ENCODE measurements at places on chromosomes 6 and 20. TPM values are rescaled to one million over a fixed set of nuclear protein-coding genes. Genes with fewer than 3 reads are reported as not detected.

SLC35D3 gene
- not detected for total RNA-seq

GRCh38 chr6:167336844-167337630, 12.2 kb downstream of the TTLL2 start:
- no peak overlapping the region for H3K27ac ChIP-seq
- no peaks in the 10 kb centered on the region for H3K36me3 ChIP-seq
- H3K27me3 ChIP-seq: peaks cover 6% of the 10 kb centered on the region
- H3K4me3 ChIP-seq: no peak overlapping the region
- no peak for DNase-seq
- H3K4me1 ChIP-seq: no peaks in the 10 kb centered on the region

GRCh38 chr6:82066991-82067411, 180.5 kb downstream of the IBTK start:
- DNase-seq: no peak
- no peak overlapping the region for H3K4me3 ChIP-seq
- H3K27ac ChIP-seq: no peak overlapping the region
- no peaks in the 10 kb centered on the region for H3K27me3 ChIP-seq
- H3K36me3 ChIP-seq: no peaks in the 10 kb centered on the region

DNA sequence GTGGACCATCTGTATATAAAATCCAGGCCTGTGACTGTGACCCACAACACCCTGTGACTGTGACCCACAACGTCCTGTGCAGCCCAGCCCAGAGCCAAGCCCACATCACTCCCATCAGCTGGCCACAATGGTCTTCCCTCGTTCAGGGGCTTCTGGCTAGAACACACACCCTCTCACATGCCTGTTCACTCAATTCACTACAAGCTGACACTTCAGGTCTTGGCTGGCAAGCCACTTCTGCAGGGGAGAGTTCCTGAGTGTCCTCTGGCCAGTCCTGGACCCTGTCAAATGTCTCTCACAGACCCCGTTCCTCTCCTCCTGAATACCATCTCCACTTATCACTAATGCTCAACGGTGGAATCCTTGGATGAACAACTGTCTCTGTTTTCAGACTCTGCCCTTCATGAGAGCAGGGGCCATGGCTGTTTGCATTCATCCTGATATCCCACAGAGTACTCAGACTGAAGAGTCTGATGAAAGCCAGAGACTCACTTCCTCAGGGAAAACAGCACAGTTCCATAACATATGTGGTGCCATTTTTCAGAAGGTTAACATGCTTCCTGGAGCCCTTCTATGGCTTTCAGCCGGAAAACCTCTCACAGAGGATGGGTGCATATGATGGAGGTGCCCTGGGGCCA, 56.0 kb downstream of the MYH7B start:
- peaks cover 10% of the 10 kb centered on the region for H3K4me1 ChIP-seq
- H3K27me3 ChIP-seq: no peaks in the 10 kb centered on the region
- H3K36me3 ChIP-seq: peaks cover 36% of the 10 kb centered on the region
- no peak overlapping the region for H3K27ac ChIP-seq
- DNase-seq: peak; percentile 26
- no peak overlapping the region for H3K4me3 ChIP-seq

DNA sequence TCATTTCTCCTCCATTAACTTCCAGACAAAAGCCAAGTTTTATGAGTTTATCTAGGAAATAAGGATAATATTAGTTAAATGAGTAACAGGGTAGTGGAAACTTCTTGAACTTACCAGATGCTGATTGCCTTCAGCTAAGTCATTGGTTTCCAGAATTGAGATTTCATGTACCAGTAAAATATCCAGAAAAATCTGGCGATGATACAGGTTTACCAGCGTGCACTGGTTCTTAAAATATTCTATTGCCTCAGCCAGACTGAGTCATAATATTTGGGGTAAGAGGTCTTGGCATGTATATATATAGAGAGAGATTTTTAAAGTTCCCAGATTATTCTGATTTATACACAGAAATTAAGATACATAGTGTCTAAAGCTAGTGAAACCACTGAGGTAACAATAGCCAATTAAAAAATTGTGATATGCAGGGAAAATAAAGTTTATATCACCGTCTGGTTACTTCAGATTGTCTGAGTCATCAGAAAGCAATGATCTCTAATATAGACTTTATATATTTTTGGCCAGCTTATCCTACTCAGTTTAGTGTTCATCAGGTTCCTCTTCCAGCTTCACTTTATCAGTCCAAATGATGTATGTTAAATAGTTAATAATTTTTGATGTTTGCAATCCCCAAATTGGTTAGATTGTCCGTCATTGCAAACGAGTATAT, 39.5 kb upstream of the SDHAF4 start:
- H3K27ac ChIP-seq: no peak overlapping the region
- H3K4me1 ChIP-seq: peaks cover 4% of the 10 kb centered on the region
- no peaks in the 10 kb centered on the region for H3K36me3 ChIP-seq

IYD gene
- total RNA-seq: not detected

DNA sequence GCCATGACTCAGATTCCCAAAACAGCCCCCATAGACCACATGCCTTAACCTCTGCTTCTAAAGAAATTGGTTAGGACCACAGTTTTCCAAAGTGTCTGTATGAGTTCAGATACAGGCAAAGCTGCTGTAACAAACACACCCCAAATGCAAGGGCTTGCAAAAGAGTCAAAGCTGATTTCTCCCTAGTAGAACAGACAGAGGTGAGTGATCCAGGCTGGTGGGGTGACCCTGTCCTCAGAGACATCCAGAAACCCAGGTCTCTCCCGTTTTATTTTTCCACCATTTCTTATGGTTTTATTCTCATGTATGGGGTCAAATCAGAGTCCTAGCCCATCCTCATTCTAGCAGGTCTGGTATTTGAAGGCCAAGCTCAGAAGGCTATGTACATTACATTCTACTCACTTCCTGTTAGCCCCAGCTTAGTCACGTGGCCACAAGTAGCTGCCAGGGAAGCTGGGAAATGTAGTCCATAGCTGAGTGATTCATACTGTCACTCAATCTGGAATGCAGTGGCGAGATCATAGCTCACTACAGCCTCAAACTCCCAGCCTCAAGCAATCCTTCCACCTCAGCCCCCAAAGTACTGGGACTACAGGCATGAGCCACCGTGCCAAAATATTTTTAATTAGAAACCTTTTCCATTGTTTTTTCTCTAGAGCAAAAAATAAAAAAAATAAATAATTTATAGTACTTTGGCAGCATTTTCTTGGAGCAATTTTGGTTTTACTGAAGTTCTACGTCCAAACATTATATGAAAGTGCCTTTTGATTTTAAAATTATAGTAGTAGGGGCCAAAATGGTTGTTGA, 175.2 kb downstream of the ZMYND8 start:
- H3K27ac ChIP-seq: no peak overlapping the region
- H3K4me1 ChIP-seq: peaks cover 1% of the 10 kb centered on the region
- peaks cover 5% of the 10 kb centered on the region for H3K27me3 ChIP-seq

DNA sequence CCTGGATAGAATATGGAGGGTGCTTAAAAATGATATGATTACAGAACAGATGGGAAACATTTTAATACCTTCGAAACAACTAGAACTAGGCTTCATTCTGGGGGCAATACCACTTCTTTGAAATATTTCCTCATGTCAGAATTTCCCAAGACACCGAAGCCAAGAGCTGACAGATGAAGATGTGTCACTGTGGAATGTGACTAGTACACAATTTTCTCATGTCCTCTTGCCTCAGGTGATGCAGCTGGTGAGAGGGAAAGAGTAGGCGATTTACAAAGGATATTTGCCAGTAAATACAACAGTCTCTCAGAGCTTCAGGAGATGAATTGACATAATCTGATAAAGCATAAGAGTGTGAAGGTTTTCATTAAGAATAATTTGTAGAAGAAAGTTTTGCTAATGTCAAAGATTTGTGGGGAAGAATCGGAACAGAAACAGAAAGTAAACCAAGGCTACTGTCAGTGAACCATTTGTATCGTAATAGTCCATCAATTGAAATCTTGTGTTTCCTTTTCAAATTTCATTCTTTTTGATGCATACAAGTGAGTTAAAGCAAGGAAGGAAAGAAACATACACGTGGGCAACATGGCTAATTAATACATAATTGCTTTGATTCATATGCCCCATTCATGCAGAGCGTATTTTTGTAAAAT, 164.7 kb upstream of the CCN2 start:
- no peaks in the 10 kb centered on the region for H3K27me3 ChIP-seq
- H3K27ac ChIP-seq: no peak overlapping the region
- no peak for DNase-seq
- no peak overlapping the region for H3K4me3 ChIP-seq

CYP24A1 gene
- not detected for total RNA-seq

GRCh38 chr20:8633366-8633765, 435.5 kb upstream of the PLCB4 start:
- no peak overlapping the region for H3K27ac ChIP-seq
- DNase-seq: no peak
- no peak overlapping the region for H3K4me3 ChIP-seq
- no peaks in the 10 kb centered on the region for H3K36me3 ChIP-seq
- H3K27me3 ChIP-seq: no peaks in the 10 kb centered on the region
- H3K4me1 ChIP-seq: no peaks in the 10 kb centered on the region

- no peaks in the 10 kb centered on the region for H3K27me3 ChIP-seq
- H3K4me3 ChIP-seq: no peak overlapping the region
- DNase-seq: no peak
- peaks cover 8% of the 10 kb centered on the region for H3K4me1 ChIP-seq
- H3K36me3 ChIP-seq: peaks cover 56% of the 10 kb centered on the region
Observed at GRCh38 chr20:32314768-32315167, 37.3 kb downstream of the KIF3B start.

- H3K27ac ChIP-seq: no peak overlapping the region
- no peak overlapping the region for H3K4me3 ChIP-seq
- H3K27me3 ChIP-seq: peaks cover 7% of the 10 kb centered on the region
- H3K36me3 ChIP-seq: no peaks in the 10 kb centered on the region
Observed at GRCh38 chr6:47246551-47246950, 63.2 kb downstream of the TNFRSF21 start.

- no peaks in the 10 kb centered on the region for H3K27me3 ChIP-seq
- no peak overlapping the region for H3K27ac ChIP-seq
- H3K4me1 ChIP-seq: peaks cover 5% of the 10 kb centered on the region
- H3K4me3 ChIP-seq: no peak overlapping the region
- no peak for DNase-seq
- H3K36me3 ChIP-seq: no peaks in the 10 kb centered on the region
Observed at GRCh38 chr20:50498071-50498776, 12.0 kb upstream of the PTPN1 start.

LRRC73 gene
- not detected for total RNA-seq

- H3K27me3 ChIP-seq: peaks cover 3% of the 10 kb centered on the region
- no peak overlapping the region for H3K4me3 ChIP-seq
- H3K27ac ChIP-seq: no peak overlapping the region
- H3K36me3 ChIP-seq: no peaks in the 10 kb centered on the region
- no peaks in the 10 kb centered on the region for H3K4me1 ChIP-seq
Observed at GRCh38 chr6:113595911-113596376, 261.2 kb upstream of the MARCKS start.

TGM3 gene
- total RNA-seq: not detected

GRCh38 chr6:78942446-78942845, 75.1 kb downstream of the IRAK1BP1 start:
- DNase-seq: no peak
- H3K4me3 ChIP-seq: no peak overlapping the region
- no peak overlapping the region for H3K27ac ChIP-seq
- no peaks in the 10 kb centered on the region for H3K4me1 ChIP-seq

DOP1A gene
- 22.0 TPM for total RNA-seq

DNA sequence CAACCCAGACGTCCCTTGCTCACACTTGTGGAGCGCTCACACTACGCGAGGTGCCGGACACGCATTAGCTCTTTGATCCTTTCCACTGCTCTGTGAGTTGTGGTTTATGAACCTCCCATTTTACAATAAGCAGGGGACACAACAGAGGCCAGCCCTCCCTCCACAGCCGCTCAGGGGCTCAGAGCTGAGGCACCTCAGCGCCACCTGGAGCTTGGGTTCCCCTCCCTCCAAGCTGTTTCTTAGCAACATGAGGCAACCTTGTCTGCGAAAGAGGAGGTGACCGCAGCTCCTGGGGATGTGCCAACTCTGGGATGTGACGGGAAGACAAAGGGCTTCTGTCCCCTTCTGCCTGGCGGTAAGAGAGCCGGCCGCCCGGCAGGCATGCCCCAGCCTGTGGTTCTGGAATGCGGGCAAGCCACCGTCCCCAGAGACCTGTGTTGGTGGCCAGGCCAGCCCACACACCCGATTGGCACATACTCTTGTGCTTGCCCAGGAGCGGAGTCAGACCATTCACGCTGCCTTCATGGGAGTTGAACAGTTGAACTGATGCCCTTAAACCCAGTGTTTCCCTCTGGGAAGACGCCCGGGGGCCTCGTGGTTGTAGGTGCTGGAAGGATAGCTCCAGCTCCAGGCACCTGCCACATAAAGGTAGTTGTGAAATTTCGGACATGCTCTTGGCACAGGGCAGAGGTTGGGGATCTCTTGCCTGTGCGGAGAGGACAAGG, 44.5 kb downstream of the RBM38 start:
- peaks cover 50% of the 10 kb centered on the region for H3K4me1 ChIP-seq
- H3K27ac ChIP-seq: no peak overlapping the region
- no peak overlapping the region for H3K4me3 ChIP-seq
- peak; percentile 50 for DNase-seq
- peaks cover 5% of the 10 kb centered on the region for H3K36me3 ChIP-seq
- H3K27me3 ChIP-seq: peaks cover 11% of the 10 kb centered on the region

GRCh38 chr6:84554706-84555105, 209.7 kb downstream of the TBX18 start:
- no peaks in the 10 kb centered on the region for H3K4me1 ChIP-seq
- H3K27me3 ChIP-seq: no peaks in the 10 kb centered on the region
- no peak for DNase-seq
- no peaks in the 10 kb centered on the region for H3K36me3 ChIP-seq

DNA sequence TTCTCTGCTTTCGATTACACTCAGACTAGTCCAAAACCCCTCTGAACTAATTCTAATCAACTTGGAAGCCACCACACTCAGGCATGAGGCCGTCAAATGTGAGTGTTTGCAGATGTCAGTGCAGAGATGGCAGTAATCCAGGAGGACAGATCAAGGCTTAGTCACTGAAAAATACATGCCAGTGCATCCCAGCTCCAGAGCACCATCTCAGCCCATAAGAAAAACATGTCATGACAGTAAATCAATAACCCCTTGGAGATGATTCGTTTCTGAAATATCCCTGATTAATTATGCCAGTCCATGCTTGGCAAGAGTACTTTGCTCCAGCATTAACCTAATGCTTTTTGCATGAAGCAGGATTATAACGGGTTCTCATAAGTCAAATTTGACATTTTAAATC, 179.5 kb downstream of the ADAT2 start:
- H3K27me3 ChIP-seq: no peaks in the 10 kb centered on the region
- no peak for DNase-seq
- peaks cover 11% of the 10 kb centered on the region for H3K4me1 ChIP-seq
- no peak overlapping the region for H3K4me3 ChIP-seq
- H3K36me3 ChIP-seq: peaks cover 8% of the 10 kb centered on the region
- no peak overlapping the region for H3K27ac ChIP-seq
